ENCODE measurements at places on chromosomes 1 and 21.
A peak's percentile ranks its signal among the peaks of the same experiment; 100 is the strongest.

DNA sequence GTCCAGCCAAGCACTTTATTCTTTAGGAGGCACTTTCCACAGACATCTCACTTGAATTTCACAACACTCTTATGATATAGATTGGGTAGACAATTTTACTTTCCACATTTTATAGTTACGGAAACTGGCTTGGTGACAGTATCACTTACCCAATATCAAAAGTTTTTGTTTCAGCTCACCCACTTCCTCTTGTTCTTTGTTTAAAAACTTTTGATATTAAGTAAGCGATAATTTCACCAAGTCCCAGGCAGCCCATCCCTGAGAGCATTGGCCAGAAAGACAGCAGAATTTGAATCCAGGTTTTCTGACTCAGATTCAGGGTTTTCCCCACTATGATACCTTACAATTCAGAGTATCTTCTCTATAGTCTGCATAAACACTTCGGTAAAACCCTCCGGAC lies 60.0 kb downstream of the LRIG2 start:
- no peak for DNase-seq

DNA sequence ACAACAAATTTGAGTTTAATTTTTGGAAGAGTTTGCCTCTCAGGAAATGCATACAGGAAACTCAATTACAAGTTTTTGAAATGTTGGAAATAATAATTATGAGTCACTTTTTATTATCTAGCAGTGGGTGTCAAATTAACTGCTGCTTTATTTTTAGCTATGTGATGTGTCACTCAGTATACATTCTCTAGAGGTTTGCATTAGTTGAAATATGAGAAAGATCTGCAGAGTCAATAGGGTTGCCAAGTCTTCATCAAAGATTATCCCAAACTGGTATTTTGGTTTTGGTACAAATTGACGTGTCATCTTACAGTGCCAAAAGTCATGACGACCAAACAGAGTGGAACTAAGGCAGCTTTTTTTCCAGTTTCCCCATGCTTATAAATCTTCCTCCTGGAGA lies 54.3 kb upstream of the DIPK1A start:
- DNase-seq: no peak

DNA sequence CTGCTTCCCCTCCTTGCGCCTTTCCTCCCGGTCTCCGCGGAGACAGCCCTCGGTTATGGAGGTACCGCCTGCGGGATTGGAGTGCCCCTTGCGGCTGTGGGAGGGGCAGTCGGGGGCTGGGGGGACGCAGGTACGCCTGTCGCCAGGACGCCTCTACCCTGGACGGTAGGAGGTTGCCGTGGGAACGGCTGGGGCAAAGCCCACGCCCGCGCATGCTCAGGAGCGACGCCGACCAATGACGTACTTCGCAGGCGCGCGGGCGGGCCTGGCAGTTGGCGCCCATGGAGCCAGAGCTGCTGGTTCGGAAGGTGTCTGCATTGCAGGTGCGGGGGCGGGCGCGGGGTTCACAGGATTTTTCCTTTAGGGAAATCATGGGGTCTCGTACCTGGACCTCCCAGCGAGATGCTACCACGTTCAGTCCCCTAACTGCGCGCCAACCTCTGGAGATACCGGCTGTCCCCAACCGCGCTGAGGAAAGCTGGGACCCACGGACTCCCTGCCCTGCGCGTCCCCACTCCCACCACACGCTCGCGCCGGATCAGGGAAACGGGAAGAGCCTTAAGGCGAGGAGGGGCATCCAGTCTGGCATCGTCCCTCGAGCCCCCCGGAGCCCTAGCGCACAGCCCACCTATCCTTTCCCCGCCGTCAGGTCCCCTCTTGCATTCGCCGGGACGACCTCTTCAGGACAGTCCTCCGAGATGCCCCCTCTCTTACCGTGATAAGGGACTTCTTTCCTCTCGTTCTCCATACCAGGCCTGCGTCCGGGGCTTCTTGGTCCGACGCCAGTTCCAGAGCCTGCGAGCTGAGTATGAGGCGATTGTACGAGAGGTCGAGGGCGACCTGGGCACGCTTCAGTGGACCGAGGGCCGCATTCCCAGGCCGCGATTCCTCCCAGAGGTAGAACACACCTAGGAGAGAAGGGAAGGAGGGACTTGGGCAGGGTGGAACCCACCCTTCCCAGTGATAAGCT lies at the start of gene IQCC:
Gene IQCC, plus strand, starts transcription at position 271 of the 970 bp plus-strand sequence. Its CDS starts 11 bp downstream, at position 282.
- no peak for DNase-seq

DNA sequence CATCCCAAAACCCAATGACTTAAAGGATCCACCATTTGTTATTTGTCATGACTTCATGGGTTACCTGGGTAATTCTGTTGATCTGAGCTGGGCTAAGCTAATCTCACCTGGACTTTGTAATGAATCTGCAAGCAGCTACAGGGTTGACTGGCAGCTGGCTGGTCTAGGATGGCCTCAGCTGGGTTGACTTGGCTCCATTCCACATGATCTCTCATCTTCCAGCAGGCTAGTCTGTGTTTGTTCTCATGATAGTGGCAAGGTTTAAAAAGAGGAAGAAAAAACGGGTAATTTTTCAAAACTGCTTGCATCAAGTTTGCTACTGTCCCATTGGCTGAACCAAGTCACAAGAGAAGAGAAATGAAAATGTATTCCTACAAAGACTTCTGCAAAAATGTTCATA lies 24.8 kb upstream of the ZMYM4 start:
- no peak for DNase-seq

- no peak for DNase-seq
These were observed 22.1 kb downstream of the HYI start for GRCh38 chr1:43431676-43432075.

DNA sequence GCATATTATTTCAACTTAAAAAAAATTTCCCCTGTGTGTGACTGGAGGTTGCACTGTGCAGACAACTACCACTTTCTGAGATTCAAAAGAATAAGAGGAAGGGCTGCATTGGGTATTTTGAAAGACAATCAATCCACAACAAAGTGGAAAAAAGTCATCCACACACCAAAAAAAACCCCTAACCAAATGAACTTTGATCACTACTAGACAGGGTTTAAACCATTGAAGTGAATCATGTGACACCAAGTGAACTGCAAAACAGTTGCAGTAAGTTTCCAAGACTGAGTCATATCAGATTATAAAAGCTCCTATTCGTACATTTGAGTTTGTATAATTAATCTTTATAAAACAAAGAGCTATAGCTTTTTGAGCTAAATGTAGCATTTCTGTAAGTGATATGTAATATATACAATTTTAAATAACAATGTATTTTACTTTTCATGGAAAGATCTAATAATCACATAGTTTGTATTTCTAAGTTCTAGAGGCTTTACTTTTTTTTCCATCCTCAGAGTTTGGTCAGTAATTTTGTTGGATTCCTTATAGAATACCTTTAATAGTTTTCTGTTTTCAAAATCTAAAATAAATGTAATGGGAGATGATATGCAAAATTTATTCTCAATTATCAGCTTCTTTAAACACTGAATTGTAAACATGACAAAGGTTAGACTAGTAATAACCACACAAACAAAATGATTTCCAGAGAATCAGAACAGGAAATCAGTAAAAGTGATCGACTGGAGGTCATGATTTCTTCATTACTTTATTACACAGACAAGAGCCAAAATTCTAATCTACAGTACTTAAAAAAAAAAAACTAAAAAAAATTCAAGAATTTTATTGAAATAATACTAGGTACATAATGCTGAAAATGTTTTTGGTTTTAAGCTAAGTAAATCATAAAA lies 50.5 kb upstream of the GFI1 start:
- no peak for DNase-seq

DNA sequence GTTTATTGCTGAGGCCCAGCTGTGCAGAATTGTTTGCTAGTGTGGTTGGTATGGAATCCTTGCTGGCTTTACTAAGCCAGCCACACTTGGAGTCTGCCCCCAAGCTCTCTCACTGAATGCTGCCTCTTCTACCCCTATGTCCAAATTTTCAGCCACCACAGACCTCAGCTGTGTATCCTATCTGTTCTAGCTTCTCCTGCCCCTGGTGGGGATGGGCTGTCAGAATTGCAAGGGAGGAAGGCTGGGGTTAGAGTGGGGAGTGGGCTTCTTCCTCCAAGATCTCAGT lies 4.4 kb downstream of the NHLH1 start:
- DNase-seq: no peak

DNA sequence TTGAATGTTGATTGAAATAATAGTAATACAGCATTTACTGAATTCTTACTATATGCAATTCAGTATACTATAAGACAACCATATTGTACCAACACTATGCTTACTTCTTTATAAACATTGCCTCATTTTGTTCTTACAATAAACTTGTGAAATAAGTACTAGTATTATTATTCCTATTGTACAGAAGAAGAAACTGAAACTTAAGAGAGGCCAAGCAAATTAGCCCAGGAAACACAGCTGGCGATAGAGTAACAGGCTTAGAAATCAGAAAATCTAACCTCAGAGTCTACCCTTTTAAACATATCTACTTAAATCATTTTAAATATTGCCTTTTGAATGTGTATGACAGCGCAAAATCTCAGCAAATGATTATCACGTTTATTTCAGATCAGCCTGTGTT lies 41.7 kb downstream of the FASLG start:
- DNase-seq: no peak

- no peak for DNase-seq
These were observed 367.1 kb upstream of the ESRRG start for GRCh38 chr1:217090060-217090911.

DNA sequence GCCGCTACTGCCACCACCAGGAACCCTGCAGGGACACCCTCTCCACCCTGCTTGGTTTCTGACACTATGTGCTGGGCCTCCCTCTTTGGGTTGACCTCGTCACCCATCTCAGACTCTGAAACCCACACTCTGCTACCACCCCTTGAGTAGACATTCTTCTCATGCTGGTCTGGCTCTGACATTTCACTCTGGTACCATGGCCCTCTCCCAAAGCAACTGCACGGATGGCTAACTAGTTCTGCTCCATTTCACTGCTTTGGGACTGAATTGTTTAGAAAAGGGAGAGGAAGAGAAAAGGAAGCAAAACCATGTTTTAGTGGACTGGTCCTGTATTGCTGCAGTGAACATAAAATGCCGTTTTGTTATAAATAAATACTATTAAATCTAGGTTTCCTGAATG lies 137.8 kb downstream of the KCNK2 start:
- DNase-seq: no peak

DNA sequence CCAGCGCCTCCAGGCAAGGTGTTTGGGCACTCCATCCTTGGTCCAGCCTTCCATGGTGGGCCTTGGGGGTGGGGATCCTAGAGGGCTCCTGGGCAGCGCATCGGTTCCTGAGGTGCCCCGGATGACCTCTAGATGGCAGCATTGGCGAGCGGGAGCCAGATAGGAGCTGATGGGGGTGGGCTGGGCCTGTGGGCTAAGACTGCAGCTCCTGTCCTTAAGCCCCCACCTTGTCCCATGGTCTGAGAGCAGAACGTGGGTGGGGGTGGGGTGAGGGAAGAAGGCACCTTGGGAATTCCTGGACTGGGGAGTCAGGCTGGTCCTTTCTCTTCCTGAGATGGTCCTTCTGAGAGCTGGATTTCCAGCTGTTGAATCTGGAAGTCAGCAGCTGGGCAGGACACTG lies 93.4 kb upstream of the CSF3R start:
- peak; percentile 4 for DNase-seq

DNA sequence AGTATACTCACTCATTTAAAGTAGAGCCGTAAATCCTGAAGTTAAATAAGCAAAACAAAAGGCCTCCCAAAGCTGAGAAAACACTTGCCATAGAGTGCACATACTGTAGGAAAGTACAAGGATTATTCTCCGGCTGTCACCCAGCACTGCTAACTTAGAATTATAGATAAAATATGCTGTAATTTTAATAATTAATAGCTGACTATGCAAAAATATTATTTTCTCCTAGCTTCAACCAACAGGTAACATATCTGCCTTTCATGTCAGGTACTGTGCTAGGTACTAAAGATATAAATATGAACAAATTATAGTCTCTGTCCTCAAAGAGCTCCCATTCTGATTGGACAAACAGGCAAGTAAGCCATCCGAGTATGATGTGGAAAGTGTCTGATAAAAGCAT lies 233.2 kb downstream of the FGGY start:
- DNase-seq: no peak

DNA sequence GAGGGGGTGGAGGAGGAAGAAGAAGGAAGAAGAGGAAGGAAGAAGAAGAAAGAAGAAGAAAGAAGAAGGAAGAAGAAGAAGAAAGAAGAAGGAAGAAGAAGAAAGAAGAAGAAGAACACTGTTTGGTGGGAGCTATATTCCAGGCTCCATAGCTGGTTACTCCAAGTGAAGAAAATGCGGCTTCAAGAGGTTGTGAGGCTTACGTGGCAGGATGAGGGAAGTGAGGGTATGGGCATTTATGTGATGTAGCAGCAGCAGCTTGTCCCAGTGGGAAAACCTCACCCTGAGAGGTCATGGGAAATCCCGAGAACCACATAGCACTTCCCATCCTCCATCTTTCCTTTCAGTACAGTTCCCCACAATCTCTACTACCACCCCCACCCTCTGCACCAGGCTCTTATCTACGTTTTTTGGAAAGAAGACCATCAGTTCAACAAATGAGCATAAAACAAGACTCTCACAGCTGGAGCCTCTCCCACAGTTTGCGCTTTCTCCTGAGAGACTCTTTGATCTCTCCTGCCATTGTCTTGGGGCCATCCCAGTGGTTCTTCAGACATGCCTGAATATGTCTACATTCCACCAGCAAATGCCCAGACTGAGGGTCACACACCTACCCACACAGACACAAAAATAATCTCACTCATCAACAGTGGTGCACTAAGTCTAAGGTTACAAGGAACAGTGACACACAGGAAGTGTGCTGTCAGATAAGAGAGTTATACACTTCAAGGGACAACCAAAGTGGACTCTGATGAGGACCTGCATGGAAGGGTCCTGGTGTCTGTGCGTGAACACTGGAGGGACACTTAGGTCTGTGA lies 77.9 kb upstream of the KCNJ15 start:
- DNase-seq: no peak

DNA sequence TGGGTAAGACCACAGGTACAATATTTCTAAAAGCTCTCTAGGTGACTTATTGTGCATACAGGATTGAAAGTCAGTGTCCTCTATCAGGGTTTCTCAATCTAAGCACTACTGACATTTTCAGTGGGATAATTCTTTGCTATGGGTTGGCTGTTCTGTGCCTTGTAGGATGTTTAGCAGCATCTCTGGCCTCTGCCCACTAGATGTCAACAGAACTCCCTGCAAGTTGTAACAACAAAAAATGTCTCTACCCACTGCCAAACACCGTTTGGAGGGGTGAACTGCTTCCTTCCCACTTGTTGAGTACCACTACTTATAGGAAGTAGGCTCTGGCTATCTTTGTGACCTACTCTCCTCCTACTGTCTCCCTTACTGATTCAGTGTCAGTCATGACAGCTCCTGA lies 90.1 kb upstream of the ZRANB2 start:
- no peak for DNase-seq

All from non-pigmented ciliary epithelial cell (primary cell).